ENCODE measurements at places on chromosomes 5 and 9.

GRCh38 chr5:98540056-98540455, 233.4 kb upstream of the RGMB start:
- no peak for DNase-seq

DNA sequence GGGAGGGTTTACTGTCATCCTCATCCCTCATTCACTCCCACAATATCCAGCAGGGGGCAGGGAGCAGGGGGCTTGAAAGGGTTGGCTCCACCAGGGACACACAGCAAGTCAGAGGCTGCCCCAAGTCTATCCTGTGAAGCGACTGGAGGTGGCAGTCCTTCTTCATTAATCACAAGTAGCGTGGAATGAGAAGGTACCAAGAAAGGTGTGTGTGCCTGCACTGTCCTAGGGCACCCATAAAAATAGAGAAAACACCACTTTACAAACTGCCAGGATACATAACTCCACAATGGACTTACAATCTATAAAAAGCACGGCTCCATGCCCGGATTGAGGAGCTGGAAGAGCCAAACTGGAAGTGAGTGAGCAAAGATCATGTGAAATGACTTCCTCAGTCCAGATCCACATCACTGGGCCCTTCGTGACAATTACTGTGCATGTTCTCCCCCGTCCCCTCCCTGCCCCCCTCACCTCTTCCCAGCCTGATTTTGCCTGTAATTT, 183.9 kb downstream of the SLIT3 start:
- no peak for DNase-seq

DNA sequence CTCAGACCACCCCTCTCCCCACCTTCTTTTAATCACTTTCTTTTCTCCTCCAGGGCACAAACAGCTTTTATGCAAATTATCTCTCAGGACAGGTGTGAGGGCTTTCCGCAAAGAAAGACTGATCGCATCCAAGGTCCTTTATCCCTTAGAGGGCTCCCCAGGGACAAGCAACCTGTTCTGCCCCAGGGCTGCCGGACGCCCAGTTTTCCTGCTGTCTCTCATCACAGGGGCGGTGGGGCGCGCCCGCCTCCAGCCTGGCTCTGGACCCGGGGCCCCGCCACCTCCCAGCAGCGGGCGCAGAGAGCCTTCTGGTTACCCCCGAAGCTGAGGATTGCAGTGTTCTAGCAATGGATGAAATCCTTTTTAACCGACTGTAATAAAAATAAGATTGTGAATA, 266.1 kb downstream of the CWC27 start:
- DNase-seq = no peak

DNA sequence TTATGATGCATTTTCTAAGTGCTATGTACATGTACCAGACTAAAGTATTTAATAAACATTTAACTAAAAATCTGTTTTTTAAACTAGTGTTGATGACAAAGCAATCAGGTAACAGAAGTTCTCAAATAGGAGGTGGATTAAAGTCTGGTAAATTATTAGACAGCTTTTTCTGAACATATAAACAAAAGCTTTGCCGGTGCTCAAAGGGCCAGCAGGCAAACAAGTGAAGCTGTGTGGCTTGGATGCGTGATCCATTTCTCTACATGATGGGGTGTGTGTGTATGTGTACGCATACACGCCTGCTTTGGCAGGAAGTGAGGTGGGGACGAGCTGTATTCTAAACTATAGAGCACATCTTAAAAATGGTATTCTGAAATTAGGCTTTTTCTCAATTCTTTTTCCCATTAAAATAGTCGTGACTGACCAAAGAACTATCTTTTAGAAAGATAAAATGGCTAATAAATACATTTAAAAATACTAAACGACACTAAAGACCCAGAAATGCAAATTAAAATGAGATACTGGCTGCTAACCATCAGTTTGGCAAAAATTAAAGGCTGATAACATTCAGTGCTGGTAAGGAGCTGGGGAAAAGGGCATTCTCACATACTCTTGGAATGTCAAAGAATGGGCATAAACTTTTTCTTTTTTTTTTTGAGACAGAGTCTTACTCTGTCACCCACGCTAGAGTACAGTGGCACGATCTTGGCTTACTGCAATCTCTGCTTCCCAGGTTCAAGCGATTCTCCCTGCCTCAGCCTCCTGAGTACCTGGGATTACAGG, 174.0 kb downstream of the MAPKAP1 start:
- no peak for DNase-seq

DNA sequence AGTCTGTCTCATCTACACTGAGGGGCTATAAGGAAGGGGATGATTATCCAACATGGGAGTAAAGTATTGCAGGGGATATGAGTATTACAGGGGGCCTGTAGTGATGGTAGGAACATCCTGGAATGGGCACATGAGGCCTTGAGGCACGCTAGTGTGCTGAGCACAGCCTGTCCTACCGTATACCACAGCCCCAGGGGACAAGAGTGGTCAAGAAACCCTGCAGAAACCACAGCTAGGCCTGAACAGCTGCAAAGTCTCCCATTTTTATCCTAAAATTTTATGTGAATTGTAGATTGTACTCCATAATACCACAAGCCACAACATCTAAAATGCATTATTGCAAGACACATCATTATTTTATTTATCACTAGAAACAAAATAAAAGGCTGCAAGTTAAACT, 136.3 kb upstream of the ASTN2 start:
- DNase-seq = no peak

GRCh38 chr9:131454028-131454427, 48.7 kb upstream of the POMT1 start:
- no peak for DNase-seq
